ENCODE measurements at places on chromosomes 13 and 19. TPM values are rescaled to one million over a fixed set of nuclear protein-coding genes. Genes with fewer than 3 reads are reported as not detected.

DNA sequence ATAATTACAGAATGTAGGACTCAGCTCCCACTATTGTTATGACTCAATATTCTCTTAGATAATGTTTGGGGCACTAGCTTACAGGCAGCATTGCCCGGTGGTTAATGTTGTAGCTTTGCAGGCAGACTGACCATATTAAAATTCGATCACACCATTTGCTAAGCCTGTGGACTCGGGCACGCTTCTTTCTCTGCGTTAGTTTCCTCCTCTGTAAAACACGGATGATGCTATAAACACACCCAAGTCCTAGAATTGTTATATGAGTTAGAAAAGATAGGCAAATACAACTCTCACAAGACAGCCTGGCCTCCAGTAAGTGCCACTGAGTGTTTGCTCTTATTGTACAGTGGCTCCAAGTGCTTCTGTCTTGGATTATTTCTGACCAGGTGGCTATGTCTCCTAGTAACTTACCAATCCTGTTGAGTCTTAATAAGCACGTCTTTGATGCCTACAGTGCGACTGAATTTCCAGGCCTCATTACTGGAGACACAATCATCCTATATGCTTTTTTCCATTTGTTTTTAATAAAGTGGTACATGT, 50.0 kb upstream of the ALOX5AP start:
- H3K4me1 ChIP-seq, result no peaks in the 10 kb centered on the region
- no peaks in the 10 kb centered on the region for H3K27me3 ChIP-seq
- no peaks in the 10 kb centered on the region for H3K36me3 ChIP-seq

DNA sequence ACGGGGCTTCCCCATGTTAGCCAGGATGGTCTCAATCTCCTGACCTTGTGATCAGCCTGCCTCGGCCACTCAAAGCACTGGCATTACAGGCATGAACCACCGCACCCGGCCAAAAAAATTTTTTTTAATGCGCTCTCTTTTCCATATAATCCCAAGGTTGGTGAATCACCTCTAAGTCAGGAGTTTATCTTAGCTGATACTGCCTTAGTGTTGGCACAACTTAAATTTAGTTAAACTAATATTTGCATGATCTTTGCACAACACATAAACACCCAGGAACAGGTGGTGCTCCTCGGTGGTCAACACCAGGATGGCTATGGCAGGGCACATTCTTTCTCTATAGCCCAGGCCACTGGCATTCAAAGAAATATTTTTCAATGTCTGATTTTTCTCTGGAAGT, 24.1 kb upstream of the PSG7 start:
- H3K4me3 ChIP-seq, result no peak overlapping the region
- no peaks in the 10 kb centered on the region for H3K27me3 ChIP-seq
- H3K4me1 ChIP-seq, result no peaks in the 10 kb centered on the region
- no peak for DNase-seq

DNA sequence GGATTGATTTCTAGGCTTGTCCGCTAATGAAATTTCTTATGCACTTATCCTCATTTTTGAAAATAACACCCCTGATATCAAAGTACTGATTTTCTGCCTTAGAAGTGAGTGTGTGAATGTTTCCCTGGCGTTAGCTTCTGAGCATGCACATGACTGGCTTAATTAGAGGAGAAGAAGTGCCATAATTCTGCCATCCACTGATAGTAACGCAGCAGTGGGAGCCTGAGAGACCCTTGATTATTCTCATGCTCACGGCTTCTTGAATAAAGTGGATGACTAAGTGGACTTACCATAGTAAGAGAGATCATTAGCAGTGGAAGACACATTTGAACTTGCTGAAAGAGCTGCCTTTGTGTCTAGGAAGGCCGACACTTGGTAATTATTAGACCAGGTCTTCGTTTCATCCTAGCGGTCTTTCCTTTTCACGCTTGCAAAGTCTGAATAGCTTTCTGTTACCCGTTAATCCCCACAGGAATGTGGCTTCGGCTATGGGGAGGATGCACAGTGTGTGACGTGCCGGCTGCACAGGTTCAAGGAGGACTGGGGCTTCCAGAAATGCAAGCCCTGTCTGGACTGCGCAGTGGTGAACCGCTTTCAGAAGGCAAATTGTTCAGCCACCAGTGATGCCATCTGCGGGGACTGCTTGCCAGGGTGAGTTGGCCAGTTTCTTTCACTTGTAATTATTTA, 45.3 kb downstream of the TNFRSF19 start:
- no peak overlapping the region for H3K4me3 ChIP-seq
- H3K27me3 ChIP-seq, result no peaks in the 10 kb centered on the region
- no peak overlapping the region for H3K27ac ChIP-seq
- no peak for DNase-seq
- no peaks in the 10 kb centered on the region for H3K36me3 ChIP-seq

DNA sequence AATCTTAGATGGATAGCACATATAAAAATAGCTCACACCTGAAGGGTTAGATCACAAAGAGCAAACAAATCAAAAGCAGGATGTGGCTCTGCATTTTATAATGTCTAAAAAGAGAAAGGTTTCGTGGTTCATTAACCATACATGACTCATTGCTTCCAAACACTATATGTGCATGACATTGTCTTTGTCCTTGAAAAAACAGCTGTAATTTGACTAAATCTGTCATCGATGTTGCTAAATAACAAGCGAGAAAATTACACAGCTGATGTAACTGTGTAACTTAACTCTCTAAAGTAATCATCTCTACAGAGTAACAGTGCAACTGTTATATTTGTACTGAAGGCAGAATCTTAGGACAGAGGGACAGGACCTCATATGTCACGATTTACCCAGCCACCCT, 383.1 kb upstream of the GPC6 start:
- DNase-seq, result no peak
- H3K36me3 ChIP-seq, result no peaks in the 10 kb centered on the region
- no peaks in the 10 kb centered on the region for H3K27me3 ChIP-seq

GRCh38 chr13:21008026-21008425, 53.4 kb downstream of the LATS2 start:
- no peaks in the 10 kb centered on the region for H3K27me3 ChIP-seq
- H3K36me3 ChIP-seq, result no peaks in the 10 kb centered on the region
- H3K4me1 ChIP-seq, result no peaks in the 10 kb centered on the region
- no peak overlapping the region for H3K27ac ChIP-seq

DNA sequence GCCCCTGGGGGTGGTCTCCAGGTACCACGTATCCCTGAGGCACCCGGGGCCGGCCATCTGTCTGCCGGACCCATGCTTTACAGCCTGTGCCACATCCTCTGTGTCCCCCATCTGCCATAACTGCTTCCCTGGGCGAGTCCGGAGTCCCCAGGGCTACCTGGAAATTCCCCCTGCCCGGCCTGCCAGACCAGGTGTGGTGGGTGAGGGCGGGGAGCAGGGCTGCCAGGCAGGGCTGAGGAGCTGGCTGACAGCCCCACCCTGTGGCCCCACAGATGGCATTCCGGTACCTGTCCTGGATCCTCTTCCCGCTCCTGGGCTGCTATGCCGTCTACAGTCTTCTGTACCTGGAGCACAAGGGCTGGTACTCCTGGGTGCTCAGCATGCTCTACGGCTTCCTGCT, 10.3 kb upstream of the RELB start:
- H3K27me3 ChIP-seq, result no peaks in the 10 kb centered on the region
- no peaks in the 10 kb centered on the region for H3K4me1 ChIP-seq
- no peaks in the 10 kb centered on the region for H3K36me3 ChIP-seq
- H3K4me3 ChIP-seq, result no peak overlapping the region
- DNase-seq, result no peak
- H3K27ac ChIP-seq, result no peak overlapping the region

GRCh38 chr19:41159881-41160280, 33.1 kb upstream of the CYP2S1 start:
- H3K27ac ChIP-seq, result no peak overlapping the region
- no peak for DNase-seq
- H3K4me3 ChIP-seq, result no peak overlapping the region
- H3K36me3 ChIP-seq, result no peaks in the 10 kb centered on the region
- H3K27me3 ChIP-seq, result no peaks in the 10 kb centered on the region

DNA sequence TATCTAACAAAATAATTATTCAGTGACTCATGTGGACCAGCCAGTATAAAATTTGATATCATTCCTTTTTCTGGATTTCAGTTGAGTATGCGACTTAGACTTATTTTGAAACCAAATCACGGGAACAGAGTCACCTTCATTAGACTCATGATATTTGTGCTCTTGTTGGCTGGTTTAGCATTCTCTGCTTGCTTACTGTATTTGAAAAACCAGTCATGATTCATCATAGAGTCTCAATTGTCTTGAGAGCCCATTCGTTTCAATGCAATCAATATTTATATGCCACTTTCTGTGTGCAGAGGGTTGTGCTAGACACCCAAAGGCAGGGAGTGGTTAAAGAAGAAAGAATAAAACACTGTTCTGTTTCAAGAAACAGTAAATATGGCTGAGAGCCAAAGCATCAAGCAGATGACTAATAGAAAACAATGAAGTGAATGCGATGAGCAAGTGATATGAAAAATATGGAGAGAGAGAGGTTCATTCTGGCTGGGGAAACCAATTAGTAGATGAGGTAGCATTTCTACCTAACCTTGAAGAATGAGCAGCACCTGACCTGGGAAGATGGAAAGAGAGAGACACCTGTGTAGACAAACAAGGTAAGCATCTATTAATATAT, 99.6 kb upstream of the MBNL2 start:
- no peak for DNase-seq
- no peak overlapping the region for H3K27ac ChIP-seq
- no peak overlapping the region for H3K4me3 ChIP-seq
- no peaks in the 10 kb centered on the region for H3K27me3 ChIP-seq
- H3K36me3 ChIP-seq, result no peaks in the 10 kb centered on the region

DNA sequence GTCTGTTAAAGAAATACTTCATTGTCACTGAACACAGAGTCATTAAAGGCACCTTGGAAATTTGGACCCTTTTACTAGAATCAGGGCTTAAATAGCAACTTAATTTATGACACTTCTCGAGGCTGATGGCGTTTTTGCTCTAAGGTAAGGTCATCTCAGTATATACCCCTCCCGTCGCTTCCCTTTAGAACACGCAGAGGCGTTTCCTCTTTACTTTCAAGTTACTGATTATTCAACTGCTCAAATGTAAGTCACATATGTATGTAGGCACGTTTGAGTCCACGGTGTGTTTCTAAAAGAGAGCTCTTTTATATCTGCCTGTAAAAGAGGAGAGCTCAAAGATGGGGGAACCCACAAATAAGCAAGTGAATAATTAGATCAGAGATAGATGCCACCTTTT, 181.5 kb downstream of the TSHZ3 start:
- H3K4me1 ChIP-seq, result no peaks in the 10 kb centered on the region
- H3K27me3 ChIP-seq, result no peaks in the 10 kb centered on the region
- H3K36me3 ChIP-seq, result no peaks in the 10 kb centered on the region

GRCh38 chr13:104597546-104598180, 1531.4 kb upstream of the SLC10A2 start:
- H3K27ac ChIP-seq, result no peak overlapping the region
- H3K4me1 ChIP-seq, result no peaks in the 10 kb centered on the region
- H3K4me3 ChIP-seq, result no peak overlapping the region
- H3K36me3 ChIP-seq, result no peaks in the 10 kb centered on the region

GRCh38 chr13:75137911-75138571, 343.9 kb downstream of the TBC1D4 start:
- no peak overlapping the region for H3K27ac ChIP-seq
- H3K4me3 ChIP-seq, result no peak overlapping the region
- H3K36me3 ChIP-seq, result no peaks in the 10 kb centered on the region
- H3K27me3 ChIP-seq, result no peaks in the 10 kb centered on the region
- no peaks in the 10 kb centered on the region for H3K4me1 ChIP-seq

- no peak overlapping the region for H3K27ac ChIP-seq
- H3K27me3 ChIP-seq, result no peaks in the 10 kb centered on the region
- DNase-seq, result no peak
- H3K4me3 ChIP-seq, result no peak overlapping the region
- no peaks in the 10 kb centered on the region for H3K36me3 ChIP-seq
- H3K4me1 ChIP-seq, result peaks cover 18% of the 10 kb centered on the region
Measured at GRCh38 chr19:5957170-5957569, 20.8 kb downstream of the RANBP3 start.

GRCh38 chr19:4988770-4989251, 19.9 kb downstream of the KDM4B start:
- H3K4me3 ChIP-seq, result no peak overlapping the region
- no peaks in the 10 kb centered on the region for H3K36me3 ChIP-seq
- peaks cover 4% of the 10 kb centered on the region for H3K4me1 ChIP-seq
- H3K27ac ChIP-seq, result peak overlapping the region; percentile 14

DNA sequence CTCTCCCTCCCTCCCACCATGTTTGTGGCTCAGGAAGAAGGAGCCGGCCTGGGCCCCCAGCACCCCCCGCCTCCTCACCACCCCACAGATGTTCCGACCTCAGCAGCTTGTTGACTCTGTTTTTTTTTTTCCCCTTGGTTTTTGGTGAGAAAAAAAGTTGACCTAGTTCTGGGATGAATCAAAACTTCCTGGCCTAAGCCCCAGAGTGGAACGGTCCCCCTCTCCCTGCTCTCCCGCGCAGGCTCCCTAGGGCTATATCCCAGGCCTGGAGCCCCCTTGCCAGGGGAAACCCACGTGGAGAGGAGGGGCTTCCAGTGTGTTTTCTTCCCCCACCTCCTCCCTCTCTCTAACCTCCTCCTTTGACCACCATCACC, 4.0 kb downstream of the COL5A3 start:
- H3K27me3 ChIP-seq, result no peaks in the 10 kb centered on the region
- H3K27ac ChIP-seq, result peak overlapping the region; percentile 77
- H3K36me3 ChIP-seq, result no peaks in the 10 kb centered on the region

DNA sequence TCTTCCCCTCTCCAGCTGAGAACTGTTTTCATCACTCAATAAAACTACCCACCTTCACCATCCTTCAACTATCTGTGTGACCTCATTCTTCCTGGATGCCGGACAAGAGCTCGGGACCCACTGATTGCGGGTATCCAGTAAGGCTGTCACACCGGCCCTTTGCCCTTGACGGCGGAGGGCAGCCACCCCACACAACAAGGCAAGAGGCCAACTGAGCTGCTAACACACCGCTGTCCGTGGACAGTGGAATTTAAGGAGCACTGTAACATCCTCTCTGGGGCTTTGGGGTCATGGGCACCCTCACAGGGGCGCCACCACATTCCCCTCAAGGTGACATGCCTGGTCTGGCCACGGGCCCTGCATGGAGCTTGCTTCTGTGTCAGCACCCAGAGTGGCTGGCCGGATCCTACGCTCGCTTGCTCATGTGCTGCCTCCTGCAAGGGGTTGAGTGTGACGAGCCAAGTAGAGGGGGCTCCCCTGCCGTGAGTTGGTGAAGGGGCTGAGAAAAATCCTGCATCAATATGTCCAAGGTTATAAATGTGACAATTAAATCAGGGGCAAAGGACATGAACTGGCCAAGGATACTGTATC, 31.4 kb downstream of the LHFPL6 start:
- H3K27ac ChIP-seq, result no peak overlapping the region
- no peak for DNase-seq
- H3K4me3 ChIP-seq, result no peak overlapping the region
- H3K36me3 ChIP-seq, result no peaks in the 10 kb centered on the region

- no peaks in the 10 kb centered on the region for H3K27me3 ChIP-seq
- no peak overlapping the region for H3K27ac ChIP-seq
- no peak for DNase-seq
- no peaks in the 10 kb centered on the region for H3K4me1 ChIP-seq
- no peaks in the 10 kb centered on the region for H3K36me3 ChIP-seq
- no peak overlapping the region for H3K4me3 ChIP-seq
Measured at GRCh38 chr13:81138353-81138980, 797.5 kb upstream of the SPRY2 start.

Gene KLK1
- 0.33 TPM for total RNA-seq

Gene CLEC11A
- 24.3 TPM for total RNA-seq

Gene ZNF442
- total RNA-seq, result 2.6 TPM

Gene RNF6
- total RNA-seq, result 31.5 TPM

Gene WASF3
- total RNA-seq, result 67.0 TPM

Gene PALM3
- 2.5 TPM for total RNA-seq

Data from breast epithelium (tissue), 4 donors.